ENCODE measurements at places on chromosomes 4 and X. TPM values are rescaled to one million over a fixed set of nuclear protein-coding genes. Genes with fewer than 3 reads are reported as not detected.

- no peak for DNase-seq
These were observed 9.7 kb upstream of the SYP start for GRCh38 chrX:49209434-49210251.

DNA sequence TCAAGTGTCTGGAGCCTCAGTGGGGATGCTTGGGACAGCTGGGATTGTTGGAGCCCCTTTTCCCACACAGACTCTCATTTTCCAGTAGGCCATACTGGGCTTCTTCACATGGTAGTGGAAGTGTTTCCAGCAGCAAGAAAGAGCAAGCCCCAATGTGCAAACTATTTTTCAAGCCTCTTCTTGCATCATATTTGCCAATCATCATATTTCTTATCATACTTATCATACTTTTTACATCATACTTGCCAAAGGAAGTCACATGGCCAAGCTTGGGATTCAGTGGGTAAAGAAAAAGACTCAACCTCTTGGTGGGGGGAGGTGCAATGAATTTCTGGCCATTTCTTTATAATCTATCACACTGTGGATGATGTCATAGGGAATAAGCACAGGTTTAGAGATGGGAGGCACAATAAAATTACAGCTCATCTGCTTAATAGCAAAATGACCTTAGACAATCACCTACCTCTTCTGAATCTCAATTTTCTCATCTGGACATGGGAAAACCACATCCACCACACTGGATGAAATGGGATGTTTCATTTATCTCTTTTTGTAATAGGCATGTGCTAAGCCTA, 174.2 kb downstream of the MID1IP1 start:
- no peak for DNase-seq

DNA sequence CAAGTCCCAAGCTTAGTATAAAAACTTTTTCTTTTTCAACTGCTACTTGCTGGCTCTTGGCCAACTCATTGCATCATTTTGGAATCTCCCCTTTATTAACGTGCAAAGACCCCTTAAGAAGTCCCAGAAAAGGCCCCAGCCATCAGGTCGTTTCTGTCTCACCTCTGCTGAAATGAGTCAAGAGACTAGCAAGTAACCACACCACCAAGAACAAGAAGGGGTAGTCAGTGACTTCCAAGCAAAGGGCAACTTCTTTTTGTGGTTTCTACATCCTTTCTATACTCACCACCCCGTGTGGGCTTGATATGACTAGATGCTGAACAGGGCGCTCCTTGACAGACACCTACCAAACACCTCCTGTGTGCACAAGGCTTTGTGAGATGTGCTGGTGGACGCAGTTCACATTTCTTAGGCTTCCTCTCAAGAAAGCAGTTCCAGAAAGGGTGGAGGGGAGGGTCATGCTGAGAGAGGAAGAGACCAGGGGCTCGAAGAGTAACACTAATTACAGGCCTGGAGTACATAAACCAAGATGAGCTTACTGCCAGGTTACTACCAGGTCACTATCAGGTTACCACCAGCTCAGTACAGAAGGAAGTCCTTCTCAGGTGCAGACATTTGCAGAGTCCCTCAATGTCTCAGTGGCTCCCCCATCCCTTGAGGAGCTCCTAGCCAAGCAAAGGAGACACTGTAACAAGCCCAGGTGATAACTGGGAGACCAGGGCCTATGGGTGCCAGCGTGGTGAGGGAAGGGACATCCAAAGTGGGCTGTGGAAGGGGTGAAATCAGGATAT, 19.3 kb downstream of the JAKMIP1 start:
- DNase-seq, result no peak

GRCh38 chr4:167779280-167779679, 313.1 kb upstream of the ANXA10 start:
- DNase-seq, result no peak

GRCh38 chrX:148135738-148136137, 154.6 kb downstream of the FMR1NB start:
- DNase-seq, result no peak

DNA sequence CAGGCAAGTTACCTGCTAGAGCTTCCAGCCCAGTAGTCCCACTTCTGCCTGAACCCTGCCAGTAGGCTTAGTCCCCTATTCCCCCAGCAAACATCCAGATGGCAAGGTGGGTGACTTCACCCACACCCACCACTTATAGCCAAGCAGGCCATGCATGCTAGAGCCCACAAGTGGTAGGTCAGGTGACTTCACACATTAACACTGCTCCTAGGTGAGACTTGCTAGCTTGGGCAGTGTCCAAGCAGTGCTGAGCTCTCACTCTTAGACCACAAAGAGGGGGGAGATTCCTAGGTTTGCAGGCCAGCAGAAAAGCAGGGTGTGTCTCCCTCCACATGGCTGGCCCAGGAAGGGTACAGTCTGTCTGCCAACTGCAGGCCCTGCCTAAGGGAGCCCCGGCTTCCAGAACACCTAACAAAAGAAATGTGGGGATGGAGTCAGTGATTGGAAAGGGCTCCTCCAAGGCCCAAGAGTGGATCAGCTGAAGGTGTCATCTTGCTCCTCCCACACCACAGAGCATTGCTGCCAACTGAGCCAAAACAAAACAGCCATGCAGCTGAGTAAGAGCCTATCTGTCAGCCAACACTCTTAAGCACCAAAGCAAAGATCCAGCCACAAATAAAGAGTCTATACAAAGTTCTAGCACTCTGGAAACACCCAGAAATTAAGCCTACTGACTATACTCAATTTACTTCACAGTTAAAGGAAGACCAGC, 158.1 kb upstream of the USP38 start:
- DNase-seq, result no peak

GRCh38 chr4:168536448-168536847, 39.6 kb downstream of the PALLD start:
- DNase-seq, result no peak

GRCh38 chr4:55611358-55612059, 19.5 kb upstream of the PDCL2 start:
- DNase-seq, result no peak

DNA sequence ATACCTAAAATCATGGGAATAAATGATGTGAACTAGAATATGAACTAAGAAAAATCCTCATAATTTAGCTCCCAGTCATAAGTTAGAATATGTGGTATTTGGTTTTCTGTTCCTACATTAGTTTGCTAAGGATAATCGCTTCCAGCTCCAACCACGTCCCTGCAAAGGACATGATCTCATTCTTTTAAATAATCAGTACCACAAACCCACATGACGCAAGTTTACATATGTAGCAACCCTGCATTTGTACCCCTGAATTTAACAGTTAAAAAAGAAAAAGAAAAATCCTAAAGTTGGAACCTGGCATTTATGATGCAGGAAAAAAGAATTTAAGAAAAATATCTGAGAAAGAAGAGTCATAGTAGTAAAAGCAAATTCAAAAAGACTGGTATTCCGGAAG, 13.3 kb downstream of the UBA6 start:
- DNase-seq, result no peak

DNA sequence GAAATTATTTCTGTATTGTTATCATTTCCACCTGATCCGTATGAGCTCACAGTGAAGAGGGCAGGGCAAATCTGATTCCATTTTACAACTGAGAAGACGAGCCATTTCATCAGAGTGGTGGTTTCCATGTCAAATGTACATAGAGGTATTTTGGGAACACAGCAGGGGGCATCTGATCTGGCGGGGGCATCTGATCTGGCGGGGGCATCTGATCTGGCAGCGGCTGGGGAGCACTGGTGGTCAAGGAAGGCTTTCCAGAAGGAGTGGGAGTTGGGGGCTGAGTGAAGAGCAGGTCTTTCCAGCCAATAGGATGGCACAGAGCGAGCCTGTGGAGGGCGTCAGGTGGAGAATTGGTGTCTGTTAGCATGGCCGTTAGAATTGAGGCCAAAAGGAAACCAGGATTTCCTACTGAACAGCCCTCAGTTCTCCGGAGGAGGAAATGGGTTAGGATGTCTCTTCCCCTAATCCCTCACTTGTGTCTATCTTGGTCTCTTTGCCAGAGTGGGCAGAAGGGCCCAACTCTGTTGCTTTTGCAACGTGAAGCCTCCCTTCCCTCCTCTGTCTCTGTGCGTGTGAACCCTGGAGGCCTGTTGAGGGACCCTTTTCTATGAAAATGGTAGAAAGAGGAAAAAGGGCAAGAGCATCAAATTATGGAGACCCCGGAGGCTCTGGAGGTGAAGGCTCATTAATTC, 41.3 kb downstream of the RHOH start:
- DNase-seq, result no peak

DNA sequence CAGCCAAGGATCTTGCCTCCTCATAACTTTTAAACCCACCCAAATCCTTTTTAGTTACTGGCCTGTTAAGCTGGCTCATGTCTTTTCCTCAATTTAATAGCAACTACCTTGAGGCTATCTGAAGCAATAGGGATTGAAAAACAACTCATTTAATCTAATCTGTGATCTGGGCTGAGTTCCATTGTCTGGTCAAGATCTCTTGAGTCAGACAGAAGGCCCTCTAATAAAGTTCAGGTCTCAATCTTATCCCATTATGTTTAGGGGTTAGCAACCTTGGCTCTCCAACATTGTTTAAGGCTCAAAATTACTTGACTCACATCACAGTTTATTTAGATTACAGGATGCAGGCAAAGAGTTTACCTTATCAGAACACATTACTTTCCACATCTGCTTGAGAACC, 436.1 kb downstream of the ANKRD50 start:
- no peak for DNase-seq

GRCh38 chrX:38009641-38010040, 3.3 kb downstream of the SYTL5 start:
- DNase-seq, result no peak

- DNase-seq, result no peak
These were observed 2.4 kb upstream of the TADA2B start for GRCh38 chr4:7040765-7041164.

- DNase-seq, result no peak
These were observed 25.7 kb upstream of the TRPC3 start for GRCh38 chr4:121977251-121978171.

GRCh38 chrX:139290310-139290709, 240.2 kb upstream of the F9 start:
- no peak for DNase-seq

DNA sequence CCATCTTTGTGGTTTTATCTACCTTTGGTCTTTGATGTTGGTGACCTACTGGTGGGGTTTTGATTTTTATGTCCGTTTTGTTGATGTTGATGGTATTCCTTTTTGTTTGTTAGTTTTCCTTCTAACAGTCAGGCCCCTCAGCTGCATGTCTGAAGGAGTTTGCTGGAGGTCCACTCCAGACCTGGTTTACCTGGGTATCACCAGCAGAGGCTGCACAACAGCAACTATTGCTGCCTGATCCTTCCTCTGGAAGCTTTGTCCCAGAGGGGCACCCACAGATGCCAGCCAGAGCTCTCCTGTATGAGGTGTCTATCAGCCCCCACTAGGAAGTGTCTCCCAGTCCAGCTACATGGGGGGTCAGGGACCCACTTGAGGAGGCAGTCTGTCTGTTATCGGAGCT, 199.3 kb upstream of the WDFY3 start:
- DNase-seq, result no peak

DNA sequence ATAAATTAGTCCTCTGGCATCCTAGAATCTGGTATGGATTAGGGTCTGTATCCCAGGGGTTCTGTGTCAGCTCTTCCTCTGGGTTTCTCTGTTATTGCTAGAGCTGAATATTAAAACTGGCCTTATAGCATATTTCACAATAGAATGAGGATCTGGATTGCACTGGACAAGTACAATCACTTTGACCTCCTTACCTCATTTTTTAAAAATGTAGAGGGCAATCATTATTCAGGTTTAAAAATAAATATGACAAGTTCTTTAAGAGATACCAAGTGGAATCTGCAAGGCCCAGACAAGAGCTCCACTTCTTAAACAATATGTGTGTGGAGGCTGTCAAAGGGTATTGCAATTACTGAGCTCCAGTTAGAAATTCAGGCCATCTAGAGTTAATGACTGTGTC, 1.4 kb downstream of the PALLD start:
- no peak for DNase-seq

DNA sequence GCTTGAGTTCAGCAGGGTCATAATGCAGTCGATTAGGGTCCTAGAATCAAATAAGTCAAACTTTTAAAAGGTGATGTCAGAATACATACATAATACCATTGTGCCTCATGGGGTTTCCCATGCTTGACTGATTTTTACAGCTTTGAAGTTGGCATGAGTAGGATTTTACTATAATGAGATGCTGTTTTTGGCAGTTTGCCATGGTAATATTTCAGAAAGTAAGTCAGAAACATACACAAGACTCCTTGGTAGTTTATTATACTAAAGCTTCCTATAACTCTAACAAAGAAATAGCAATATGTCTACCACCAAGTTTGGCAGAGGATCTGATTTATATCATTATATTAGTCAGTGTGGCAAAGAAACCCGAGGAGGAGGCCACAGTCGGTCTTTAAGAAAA, 45.2 kb downstream of the PHKA2 start:
- no peak for DNase-seq

DNA sequence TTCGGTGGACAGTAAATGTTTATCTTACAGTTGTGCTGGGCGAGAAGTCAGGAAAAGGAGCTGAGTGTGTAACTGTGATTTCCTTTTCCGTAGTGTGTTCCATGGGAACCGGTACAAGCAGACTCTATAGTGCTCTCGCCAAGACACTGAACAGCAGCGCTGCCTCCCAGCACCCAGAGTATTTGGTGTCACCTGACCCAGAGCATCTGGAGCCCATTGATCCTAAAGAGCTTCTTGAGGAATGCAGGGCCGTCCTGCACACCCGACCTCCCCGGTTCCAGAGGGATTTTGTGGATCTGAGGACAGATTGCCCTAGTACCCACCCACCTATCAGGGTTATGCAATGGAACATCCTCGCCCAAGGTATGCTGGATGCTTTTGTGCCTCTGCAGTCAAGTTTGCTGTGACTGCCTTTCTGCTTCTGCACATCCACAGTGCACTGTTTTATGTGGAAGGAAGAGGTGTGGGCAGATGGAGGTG, 27.4 kb downstream of the NOCT start:
- DNase-seq, result no peak

DNA sequence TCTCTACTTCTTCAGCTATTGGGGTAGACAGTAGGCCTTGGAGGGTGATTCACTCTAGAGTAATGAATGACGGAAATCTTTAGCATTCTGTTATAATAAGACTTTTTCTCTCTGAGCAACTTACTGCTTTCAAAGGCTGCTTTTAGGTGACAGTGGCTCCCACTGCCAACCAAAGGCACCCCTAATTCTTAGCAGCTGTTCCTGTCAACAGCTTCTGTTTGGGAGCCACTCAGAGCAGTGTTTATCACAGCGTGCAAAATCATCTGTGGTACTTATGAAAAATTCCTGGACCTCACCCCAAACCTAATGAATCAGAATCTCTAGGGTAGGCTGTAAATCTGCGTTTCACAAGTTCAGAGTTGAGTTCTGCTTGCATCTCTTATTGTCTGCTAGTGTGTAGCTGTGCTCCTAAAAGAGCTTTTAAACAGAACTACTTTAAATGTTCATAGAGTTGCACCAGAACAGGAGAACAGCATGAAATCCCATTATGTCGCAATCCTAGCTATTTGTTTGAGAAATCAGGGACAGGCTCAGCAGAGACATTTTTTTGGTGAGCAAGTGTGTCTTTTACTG, 52.8 kb upstream of the POU4F2 start:
- no peak for DNase-seq

- no peak for DNase-seq
These were observed 665 bp downstream of the PSMD10 start for GRCh38 chrX:108090491-108091263.

PCDH19 gene
- 3.1 TPM for polyA plus RNA-seq

ATP1B4 gene
- polyA plus RNA-seq, result 0.07 TPM

RAB41 gene
- 0.81 TPM for polyA plus RNA-seq

AR gene
- 3.6 TPM for polyA plus RNA-seq

HPSE gene
- polyA plus RNA-seq, result 0.94 TPM

CXCL3 gene
- 0.28 TPM for polyA plus RNA-seq

Measured in right renal pelvis (tissue), 4 donors.